Activated gamma-delta T cell (primary cell): ENCODE measurements at places on chromosomes 1 and 21.

- no peak for DNase-seq
Observed at GRCh38 chr1:67784545-67785186, 48.6 kb downstream of the GNG12 start.

DNA sequence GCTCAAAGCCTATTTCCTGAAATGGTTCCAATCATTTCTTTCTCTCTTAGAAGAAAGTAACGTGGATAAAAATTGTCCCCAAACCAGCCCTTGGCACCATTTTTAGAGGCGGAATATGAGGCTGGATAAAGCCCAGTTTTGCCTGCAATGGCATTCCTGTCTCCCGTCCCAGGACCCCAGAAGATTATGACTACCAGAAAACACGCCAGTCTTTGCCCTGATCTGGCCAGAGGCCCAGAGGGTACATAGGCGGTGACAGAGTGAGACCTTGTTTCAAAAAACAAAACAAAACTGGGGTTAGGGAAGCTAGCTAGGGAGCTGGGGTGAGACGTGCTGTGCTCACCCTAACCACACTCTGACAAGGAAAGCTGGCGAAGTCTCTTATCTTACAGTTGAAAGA is at the start of gene AADACL4:
TSS of gene AADACL4 (plus strand) at position 301 of the 400 bp plus-strand sequence. CDS start 462 bp downstream, outside the sequence.
- no peak for DNase-seq

DNA sequence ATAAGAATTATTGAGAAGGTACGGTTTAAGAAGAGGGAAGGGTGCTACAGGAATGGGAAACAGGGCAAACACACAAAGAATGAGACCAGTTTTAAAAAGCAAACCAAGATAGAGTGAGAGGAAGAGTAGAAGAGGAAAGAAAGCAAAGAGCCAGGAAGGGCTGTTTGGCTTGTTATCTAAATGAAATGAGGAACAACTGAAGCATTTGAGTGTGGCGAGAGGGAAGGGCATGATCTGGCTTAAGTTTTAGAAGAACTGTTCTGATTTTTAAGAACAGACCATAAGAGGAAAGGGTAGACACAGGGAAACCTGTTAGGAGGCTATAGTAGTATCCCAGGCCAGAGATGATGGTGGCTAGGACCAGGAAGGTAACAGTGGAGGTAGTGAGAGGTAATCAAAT is 73.8 kb downstream of the TUT4 start:
- DNase-seq, result no peak

GRCh38 chr21:18041012-18041411 is 203.6 kb upstream of the CHODL start:
- no peak for DNase-seq

- DNase-seq, result no peak
Observed at GRCh38 chr1:70767377-70767776, 280.2 kb downstream of the PTGER3 start.

DNA sequence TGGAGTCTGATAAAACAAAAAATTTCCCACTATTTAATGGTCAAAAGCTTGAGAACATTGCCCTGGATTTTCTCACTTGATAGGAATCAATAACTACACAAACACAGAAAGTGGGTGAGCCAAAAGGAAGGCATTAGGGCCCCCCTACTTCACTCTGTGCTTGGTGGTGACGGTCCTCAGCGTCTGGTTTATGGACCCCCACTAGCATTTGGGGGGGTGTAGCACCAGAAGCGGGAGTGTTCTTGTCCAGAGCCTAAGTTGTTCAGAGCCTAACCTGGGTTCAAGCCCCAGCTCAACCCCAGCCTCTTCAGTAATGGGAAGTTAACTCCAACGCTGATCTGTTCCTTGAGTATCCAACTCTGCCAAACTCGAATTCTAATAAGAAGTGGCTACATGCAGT is 33.1 kb downstream of the STPG1 start:
- DNase-seq, result no peak

DNA sequence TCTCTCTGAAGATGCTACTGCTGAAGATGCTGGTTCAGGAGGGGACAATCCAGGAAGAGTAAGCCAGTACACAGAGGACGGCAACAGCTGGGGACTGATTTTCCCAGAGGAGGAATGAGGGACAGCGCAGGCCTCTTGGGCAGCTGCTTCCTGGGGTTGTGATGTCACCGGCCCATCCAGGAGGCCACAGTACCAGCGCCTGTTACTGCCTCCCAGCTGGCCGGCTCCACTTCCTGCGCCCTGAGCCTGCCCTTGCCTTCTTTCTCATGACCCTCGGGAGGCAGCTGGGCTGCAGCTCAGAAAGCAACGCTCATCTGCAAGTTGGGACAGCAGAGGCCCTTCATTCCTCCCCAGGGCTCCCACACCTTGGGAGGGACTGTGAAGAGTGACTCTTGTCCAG is 21.9 kb upstream of the ID3 start:
- DNase-seq, result no peak

GRCh38 chr21:44626262-44626661 is 631 bp upstream of the KRTAP10-9 start:
- DNase-seq, result no peak

DNA sequence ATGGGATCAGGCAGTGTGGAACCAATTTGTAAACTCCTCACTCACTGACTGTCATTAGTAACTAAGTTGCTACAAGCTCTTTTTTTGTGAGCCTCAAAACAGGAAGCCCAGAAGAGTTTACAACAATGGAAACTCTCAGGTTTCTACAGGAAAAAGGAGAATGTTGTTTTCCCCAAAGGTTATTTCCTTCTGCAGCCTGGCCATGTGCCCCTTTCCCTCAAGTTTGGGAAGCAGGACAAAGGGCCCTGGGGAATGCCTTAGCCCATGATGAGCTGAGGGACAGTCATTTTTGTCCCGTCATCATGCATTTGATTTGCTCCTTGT is 395.9 kb downstream of the KIF26B start:
- no peak for DNase-seq

DNA sequence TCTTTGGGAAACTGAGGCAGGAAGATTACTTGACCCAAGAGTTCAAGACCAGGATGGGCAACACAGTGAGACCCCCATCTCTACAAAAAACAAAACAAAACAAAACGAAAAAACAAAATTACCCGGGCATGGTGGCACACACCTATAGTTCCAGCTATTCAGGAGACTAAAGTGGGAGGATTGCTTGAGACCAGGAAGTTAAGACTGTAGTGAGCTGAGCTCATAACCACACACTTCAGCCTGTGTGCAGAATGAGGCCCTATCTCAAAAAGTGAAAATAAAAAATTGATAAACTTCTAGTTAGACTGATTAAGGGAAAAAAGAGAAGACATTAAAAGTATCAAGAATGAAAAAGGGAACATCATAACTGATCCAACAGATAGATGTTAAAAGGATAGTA is 154.0 kb downstream of the RHOU start:
- no peak for DNase-seq

GRCh38 chr21:28540514-28540913 is 452.2 kb downstream of the LTN1 start:
- no peak for DNase-seq

GRCh38 chr1:176566004-176566975 is 103.3 kb downstream of the PAPPA2 start:
- no peak for DNase-seq

- DNase-seq, result no peak
Observed at GRCh38 chr1:119318466-119319309, 49.9 kb upstream of the HAO2 start.

DNA sequence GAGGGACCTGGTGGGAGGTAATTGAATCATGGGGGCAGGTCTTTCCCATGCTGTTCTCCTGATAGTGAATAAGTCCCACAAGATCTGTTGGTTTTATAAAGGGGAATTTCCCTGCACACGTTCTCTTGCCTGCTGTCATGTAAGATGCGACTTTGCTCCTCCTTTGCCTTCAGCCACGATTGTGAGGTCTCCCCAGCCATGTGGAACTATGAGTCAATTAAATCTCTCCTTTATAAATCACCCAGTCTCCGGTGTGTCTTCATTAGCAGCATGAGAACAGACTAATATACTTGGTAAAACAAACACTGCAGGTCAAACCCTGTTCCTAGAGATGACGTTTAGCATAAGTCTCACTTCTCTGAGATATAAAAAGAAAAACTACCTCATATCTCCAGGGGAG is 148.3 kb downstream of the MATN1 start:
- DNase-seq, result no peak
